ENCODE measurements at places on chromosomes 6 and 20.

GRCh38 chr6:15430931-15431405 is 185.1 kb downstream of the JARID2 start:
- no peak for DNase-seq

DNA sequence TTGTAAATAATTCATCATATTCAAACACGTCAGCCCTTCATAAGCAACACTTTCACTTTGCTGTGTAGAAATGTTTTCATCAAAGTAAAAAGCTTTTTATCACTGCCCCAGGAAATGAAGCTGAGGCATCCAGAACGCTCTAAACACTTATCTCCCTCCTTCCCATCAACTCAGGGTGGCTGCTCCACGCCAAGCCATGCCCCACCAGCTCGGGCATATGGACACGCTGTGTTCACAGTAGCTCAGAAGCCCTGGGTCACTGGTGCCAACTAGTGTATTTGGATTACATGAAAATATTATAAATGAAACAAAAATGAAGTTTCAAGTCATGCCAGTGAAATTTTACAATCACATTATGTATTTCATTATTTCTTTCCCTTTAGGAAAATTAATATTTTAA is 10.3 kb downstream of the PDE10A start:
- no peak for DNase-seq

- DNase-seq: peak; percentile 57
Measured at GRCh38 chr6:42726485-42727086, 4.2 kb upstream of the PRPH2 start.

DNA sequence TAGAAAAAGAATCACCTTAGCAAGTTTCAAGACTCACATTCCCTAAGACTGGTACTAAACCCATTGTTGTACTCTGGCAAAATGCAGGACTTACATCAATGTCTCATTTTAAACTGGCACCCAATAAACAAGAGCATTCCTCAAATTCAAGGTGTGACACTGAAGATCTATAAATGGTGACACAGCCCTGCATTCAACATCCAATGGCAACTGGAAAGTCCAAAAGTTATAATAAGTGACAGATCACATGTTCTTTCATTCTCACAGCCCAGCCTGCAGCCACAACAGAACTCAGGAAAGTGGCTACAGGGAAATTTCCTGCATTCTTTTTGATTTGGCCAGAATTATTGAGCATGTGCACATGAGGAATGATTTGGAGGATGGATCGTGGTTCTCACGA is 57.5 kb downstream of the MBOAT1 start:
- no peak for DNase-seq

- DNase-seq: no peak
Measured at GRCh38 chr6:128410584-128410983, 109.8 kb downstream of the PTPRK start.

GRCh38 chr6:20866935-20867703 is 332.9 kb downstream of the CDKAL1 start:
- DNase-seq: no peak

DNA sequence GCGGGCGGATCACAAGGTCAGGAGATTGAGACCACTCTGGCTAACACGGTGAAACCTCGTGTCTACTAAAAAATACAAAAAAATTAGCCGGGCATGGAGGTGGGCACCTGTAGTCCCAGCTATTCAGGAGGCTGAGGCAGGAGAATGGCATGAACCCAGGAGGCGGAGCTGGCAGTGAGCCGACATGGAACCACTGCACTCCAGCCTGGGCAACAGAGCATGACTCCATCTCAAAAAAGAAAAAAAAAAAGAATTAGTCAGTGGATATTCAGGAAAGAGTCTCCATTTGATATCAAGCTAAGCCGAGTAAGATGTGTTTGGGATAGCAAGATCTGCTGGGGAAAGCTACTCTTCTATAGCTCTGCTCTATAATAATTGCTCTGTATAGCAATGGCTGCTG is 41.0 kb downstream of the MOCS1 start:
- DNase-seq: no peak

DNA sequence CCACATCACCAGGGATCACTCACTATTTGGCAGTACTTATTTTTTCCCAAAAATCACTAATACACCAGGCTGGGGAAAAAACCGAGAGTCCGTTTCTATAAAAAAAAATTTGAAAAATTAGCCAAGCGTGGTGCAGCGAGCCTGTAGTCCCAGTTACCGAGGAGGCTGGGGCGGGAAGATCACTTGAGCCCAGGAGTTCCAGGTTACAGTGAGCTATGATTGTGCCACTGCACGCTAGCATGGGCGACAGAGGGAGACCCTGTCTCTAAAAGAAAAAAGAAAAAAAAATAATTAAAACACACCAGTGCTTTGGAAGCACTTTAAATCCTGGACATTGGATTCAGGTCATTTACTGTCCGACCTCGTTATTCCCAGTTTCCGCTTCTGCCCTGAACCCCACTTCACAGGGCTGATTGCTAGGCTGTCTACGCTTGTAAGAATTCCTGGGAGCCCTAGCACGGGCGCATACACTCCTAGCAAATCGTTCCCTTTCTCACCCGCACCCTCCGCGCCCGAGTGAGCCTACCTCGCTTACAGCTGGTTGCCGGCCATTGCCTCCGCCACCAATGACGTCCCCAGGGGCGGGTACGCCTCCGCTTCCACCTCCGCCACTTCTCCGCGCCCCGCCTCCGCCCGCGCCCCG is at the start of gene TPMT:
TSS of gene TPMT (minus strand) at position 571 of the 643 bp plus-strand sequence. CDS start 5,950 bp downstream, outside the sequence.
- no peak for DNase-seq

- DNase-seq: no peak
Measured at GRCh38 chr6:119205911-119206618, 127.6 kb upstream of the FAM184A start.

All from activated CD4-positive, alpha-beta T cell treated with anti-CD3 and anti-CD28 coated beads for 24 hours (primary cell).